ENCODE measurements at places on chromosomes 3 and 15.

DNA sequence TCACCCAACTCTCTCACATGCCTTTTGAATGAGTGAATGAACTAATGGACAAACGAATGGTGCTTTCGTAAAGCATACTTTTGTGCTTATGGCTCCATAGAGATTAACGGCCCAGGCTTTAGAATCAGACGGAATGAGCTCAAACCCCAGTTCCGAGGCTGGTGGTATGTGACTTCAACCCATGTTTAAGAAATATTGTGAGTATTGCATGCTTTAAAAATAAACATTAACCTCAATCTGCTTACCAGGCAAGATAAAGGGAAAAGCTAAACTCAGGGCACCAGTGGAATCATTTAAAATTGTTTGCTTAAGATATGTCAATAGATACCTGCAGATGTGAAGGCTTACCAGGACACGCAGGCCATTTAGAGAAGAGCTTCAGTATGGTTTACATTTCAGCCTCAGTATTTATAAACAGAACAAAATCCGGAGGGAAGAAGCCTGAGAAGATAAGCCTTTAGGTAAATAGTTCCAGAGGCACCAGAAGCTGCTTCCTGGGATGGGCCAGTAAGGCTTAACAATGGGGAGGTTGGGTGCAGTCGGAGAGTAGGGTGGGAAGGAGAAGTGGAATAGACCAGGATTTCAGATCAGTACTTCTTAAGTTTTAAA is 186.4 kb downstream of the ADAMTS9 start:
- DNase-seq, result no peak

DNA sequence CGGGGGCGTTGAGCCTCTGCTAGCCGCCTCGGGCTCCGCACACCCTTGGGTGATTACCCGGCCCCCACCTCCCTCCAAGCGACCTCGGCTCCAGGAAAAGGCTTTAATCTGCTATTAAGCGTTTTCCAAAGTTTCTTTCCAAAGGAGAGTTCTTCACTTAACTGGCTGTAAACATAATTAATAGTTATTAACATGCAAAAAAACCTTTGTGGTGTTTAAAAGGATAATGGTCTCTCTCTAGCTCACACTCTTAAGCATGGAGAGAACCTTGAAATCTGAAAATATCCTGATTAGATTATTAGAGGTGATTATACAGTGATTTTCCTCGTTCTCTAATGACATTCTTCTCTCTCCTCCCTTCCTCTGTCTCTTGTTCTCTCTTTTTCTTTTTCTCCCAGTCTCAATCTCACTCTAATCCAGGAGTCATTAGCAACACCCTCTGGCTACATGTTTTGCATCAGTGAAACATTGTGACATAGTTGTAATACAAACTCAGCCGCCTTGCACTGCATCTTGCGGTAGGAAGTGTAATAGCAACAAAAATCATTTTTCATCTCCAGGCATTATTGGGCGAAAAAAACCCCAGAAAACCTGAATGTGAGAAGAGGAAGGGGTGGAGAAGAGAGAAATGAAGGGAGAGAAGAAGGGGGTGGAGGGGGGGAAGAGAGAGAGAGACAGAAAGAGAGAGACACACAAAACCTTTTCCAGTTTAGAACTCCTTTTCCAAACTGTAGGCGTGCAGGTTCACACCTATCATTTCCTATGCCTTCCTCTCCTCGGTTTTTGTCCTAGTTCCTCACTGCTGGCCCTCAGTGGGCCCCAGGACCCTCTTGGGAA is 24.4 kb downstream of the NR2F2 start:
- no peak for DNase-seq

- DNase-seq, result no peak
Measured at GRCh38 chr15:62211348-62211747, 46.3 kb upstream of the C2CD4B start.

DNA sequence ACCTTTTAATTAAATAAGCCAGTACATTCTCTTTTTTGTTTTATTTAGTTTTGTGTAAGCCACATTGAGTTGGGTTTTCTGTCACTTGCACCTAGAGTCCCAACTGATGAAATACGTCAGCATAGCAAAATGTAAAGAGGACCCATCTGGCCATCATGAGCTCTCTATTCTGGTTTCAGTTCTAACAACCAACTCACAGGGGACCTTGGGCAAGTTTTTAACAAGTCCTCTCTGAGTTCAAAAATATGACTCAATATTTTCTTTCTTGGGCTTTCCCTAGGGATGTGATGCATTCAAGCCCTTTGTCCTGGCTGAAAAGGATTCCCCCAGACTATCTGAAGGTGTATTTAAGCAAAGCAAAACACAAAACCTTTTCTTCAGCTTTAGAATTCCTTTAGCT is 32.9 kb downstream of the PLCH1 start:
- DNase-seq, result no peak
